GM19239 (cell line): ENCODE measurements at places on chromosomes 12 and 14.

- no peak for DNase-seq
Measured at GRCh38 chr14:104541905-104542465, 37.6 kb upstream of the C14orf180 start.

GRCh38 chr12:132602572-132603239 lies 7.7 kb downstream of the LRCOL1 start:
- no peak for DNase-seq

DNA sequence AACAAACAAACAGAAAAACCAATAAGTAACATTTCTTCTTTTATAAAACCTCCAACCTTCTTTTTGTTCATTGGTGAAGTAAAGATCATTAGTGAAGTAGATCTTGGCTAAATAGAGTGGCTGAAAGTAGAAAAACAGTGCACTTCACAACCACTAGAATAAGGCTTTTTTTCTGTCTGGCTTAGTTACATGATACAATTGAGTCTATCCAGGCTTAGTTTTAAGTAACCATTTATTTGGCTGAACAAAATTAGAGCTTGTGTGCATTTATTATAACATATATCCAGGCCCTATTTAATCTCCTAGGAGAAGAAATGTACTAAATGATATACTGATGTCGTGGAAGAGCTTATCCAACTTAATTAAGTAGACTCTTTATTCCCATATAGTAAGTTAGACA lies 65.8 kb upstream of the STK38L start:
- no peak for DNase-seq

GRCh38 chr12:113424915-113425823 lies 3.0 kb downstream of the SDSL start:
- peak; percentile 40 for DNase-seq

- no peak for DNase-seq
Measured at GRCh38 chr14:61213920-61214319, 67.2 kb downstream of the TMEM30B start.

- no peak for DNase-seq
Measured at GRCh38 chr12:110193196-110193595, 69.0 kb downstream of the IFT81 start.

- peak; percentile 9 for DNase-seq
Measured at GRCh38 chr12:13661005-13661887, 320.2 kb downstream of the GRIN2B start.

- DNase-seq, result no peak
Measured at GRCh38 chr12:104656383-104656782, 199.6 kb downstream of the CHST11 start.

- DNase-seq, result no peak
Measured at GRCh38 chr12:108094056-108094649, 34.9 kb upstream of the WSCD2 start.

GRCh38 chr12:131592972-131593371 lies 117.9 kb upstream of the SFSWAP start:
- DNase-seq, result peak; percentile 80

DNA sequence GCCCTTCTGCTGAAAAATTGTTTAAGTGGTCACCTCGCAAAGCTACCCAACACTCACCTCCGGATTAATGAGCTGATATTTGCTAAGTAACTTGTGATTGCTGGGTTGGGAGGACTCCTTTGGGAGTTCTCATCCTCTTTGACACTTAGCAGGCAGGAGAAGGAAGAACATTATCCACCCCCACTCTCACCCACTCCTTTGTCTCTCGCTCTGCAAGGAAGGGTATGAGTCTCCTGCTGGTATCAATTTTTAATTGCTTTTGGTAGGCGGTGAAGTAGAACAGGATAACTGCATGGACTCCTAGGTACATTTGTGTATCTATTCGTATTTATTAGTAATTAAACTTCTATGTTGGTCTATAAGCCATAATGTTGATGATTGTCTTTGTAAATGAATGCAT lies 6.9 kb upstream of the ABHD12B start:
- DNase-seq, result no peak

GRCh38 chr14:43539210-43539609 lies 967.9 kb downstream of the FSCB start:
- no peak for DNase-seq

GRCh38 chr12:53981634-53982565 lies 3.0 kb upstream of the HOXC10 start:
- DNase-seq, result no peak

GRCh38 chr14:69043596-69044260 lies 64.6 kb upstream of the ACTN1 start:
- no peak for DNase-seq

DNA sequence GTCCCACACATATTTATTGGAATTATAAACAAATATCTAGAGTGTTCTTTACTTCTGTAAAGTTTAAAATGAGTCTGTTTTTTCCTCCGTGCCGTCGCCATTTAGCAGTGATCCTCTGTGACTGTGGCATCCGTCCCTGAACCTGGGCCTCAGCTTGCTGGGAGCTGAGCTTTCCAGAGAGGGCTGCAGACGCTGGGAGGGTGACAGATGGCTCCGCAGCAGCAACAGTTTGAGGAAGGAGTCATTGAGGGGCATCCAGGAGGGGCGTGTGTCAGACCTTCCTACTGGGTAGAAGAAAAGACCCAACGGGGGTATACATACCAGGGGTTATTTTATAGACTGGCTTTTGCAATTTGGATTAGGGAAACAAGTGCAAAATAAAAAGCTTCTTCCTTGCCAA lies 47.9 kb downstream of the NEUROD4 start:
- no peak for DNase-seq

DNA sequence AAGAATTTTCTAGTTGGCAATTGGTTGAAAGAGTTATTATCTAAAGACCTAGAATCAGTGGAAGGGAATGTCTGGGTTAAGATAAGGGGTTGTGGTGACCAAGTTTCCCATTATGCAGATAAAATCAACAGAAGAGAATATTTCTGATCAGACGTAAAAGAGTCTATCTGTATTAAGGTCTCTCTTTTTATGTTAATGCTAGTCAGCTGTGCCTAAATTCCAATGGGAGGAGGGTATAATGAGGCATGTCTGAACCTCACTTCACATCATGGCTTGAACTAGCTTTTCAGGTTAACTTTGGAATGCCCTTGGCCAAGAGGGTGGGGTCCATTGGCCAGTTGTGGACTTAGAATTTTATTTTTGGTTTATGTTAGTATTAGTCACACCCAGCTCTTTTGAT lies 34.3 kb upstream of the CHST11 start:
- DNase-seq, result no peak

- DNase-seq, result no peak
Measured at GRCh38 chr12:77229640-77230442, 164.5 kb upstream of the E2F7 start.

DNA sequence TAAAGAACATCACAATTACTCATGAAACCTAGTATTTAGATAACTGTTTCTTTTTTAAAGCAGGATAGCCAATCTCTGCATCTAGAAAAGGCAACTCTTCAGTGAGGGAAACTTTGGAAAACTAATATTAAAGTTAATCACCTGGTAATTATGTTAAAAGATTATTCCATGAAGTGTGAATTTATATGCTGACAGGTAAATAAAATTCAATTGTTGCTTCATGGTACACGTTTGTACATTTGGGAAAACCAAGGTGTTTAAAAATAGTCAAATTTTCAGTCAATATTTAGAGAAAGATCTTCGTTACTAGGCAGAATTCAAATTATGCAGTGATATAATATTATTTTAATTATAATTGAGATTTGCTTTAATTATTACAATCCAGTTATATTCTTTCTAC lies 100.1 kb upstream of the LRFN5 start:
- DNase-seq, result no peak

DNA sequence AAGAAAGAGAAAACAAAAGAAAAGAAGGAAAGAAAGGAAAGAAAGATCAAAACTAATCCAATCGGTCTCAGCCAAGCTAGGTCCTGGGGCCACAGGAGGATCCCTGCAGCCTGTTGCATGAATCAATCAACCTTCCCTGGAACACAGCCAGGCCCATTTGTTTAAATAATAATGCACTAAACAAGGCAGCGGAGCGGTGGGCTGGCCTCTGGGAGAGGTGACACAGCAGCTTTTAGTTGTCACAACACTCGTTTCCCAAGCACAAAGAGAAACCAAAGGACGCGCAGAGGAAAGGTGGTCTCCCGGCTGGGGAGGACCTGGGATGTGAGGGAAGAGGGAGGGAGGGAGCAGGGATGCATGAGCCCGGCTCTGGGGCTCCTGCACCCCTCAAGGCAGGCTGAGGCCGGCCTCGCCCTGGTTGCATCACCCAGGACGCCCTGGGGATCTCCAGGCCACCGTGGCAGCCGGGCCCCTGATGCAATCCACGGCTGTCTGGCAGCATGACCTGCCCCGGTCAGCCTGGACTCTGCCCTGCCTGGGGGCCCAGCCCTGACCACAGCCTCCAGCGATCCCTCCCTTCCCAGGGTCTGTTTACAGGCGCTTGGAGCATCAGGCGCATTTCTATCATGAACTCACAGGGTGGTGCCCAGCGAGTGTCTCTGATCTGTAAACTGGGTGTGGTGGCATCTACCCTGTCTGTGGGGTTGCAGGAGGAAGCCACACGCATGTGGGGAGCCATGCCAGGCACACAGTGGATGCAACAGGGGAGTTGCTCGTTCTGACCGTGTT lies 32.5 kb downstream of the MMP17 start:
- no peak for DNase-seq

- no peak for DNase-seq
Measured at GRCh38 chr14:98953551-98954348, 318.2 kb downstream of the BCL11B start.

GRCh38 chr14:91573894-91574837 lies 64.1 kb upstream of the PPP4R3A start:
- DNase-seq, result no peak

DNA sequence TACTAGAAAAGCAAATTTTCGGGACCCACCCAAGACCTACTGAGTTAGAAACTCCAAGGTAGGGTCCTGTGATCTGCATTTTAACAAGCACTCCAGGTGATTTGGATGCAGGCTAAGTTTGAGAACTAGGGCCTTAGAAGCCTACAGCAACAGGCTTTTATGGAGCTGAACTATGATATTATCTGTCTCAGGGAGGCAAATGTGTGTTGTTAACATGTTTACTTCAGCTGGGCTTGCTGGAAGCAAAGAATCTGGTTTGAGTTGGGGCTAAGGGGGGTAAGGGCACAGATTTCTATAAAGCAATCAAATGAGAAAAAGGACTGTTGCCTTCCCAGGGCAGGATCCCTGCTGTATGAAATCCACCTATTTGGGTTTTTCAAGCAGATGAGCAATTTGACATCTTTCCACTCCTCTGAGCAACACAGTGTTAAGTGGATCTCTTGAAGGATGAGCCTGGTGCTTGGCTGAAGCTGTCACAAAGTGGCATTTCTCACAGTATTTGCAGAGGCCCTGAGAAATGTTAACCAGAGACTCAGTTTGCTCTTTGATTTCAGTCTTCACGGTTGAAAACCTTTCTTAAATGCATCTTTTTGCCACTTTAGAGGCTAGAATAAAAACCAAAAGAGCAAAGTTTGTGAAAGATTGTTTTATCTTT lies 36.2 kb upstream of the SOCS2 start:
- no peak for DNase-seq

DNA sequence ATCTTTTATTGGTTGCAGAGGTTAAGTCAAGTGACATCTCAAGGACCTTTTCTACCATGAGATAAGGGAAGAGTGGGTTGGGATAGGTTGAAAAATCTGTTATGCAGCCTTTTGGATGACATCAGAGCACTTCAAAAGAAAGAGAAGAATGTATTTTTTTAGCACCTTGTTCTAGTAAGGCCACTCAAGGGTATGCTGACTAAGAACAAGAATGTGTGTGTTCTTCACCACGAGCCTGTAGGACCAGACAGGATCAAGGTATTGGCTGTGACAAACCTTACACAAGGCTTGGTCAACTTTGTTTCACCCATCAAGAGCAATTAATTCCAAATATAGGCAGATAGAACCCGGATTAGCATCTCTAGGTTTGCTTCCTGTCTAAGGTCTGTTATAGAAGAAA lies 142.5 kb downstream of the SAMD4A start:
- DNase-seq, result no peak

GRCh38 chr12:127923501-127923900 lies 343.5 kb upstream of the TMEM132C start:
- DNase-seq, result no peak

- no peak for DNase-seq
Measured at GRCh38 chr12:253116-253831, 9.4 kb downstream of the SLC6A13 start.

DNA sequence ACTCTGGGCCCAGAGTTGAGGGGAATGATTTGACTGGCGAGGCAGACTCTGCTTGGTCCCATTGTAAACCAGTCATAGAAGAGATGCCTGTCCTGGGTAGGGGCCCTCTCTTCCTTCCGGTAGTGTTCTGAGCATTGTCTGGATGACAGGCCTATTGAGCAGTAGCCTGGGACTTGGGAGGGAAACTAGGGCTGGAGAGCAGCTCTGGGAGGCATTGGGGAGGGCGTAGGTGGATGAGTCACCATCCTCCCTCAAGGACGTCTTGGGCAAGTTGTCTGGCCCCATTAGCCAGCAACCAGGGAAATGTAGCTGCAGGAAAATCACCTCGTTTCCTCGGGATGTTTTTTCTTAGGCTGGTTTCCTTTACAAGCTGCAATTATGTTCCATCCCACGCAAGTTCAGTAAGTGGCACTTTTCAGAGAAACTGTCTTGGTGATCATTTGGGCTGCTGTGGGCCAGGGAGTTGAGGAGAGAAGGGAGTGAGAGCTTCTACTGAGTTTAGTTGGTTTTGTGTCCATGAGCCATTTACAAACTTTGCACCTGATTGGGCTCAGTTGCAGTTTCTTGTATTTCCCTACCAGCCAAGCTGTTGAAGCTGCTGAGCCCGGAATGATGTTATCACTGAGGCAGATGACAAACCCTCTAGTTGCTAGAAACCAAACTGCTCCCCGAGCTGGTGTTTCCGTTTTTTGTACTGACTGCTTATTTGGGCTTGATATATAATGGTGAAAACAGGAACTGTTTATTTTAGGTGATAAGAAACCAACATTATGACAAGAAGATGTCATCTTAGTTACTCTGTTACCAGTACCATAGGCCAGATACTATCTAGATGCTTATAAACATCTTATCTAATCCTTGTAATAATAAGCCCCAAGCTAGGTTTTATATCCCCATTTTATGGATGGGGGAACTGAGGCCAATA lies 147.6 kb downstream of the CHST11 start:
- DNase-seq, result peak; percentile 56
